Anterior cingulate cortex (tissue), 58 donors: ENCODE measurements at places on chromosomes 2 and 18.

DNA sequence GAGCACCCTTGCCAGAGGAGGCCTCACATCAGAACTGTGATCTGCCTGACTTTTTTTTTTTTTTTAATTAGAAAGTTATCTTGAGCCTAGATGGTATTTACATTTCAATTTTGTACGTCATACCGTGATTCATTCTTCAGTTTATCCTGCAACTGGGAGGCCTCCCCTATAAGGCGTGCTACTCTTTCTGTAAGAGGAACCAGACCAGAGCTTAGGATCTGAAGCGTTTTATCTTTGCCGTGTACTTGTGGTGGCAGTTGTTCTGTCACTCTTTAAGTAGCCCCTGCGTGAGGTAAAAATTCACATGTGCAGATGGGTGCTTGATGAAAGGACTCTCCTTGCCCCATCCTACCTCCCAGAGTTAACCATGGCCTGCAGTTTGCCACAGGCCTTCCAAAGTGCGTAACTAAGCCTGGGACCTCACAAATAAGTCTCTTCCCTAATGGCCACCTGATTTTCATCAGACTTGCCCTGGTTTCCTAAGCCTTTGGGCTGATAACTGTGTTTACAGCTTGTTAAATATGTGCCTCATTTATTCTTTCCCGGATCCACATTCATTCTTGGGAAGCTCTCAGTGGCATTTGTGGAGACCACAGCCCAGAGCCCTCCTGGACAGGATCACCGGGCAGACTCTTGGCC lies 96.0 kb downstream of the MTCL1 start:
- DNase-seq = no peak

DNA sequence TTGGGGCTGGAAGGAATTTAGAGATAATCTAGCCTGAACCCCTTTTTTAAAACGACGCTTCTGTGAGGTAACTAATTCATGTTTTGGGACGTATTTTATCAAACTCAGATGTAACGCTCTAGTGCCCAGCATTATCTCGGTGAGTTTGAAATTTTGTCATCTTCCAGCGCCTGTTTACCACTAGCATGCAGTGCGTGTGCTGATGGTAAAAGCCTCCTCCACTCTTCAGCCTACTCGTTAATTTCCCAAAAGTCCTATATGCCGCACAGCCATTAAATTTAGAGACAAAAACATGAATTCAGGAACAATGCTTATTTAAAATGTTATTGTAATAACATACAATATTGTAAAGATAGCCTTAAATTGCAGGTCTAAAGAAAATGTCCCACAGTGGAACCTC lies 2.8 kb downstream of the ZCCHC2 start:
- no peak for DNase-seq

- DNase-seq = no peak
These were observed 10.4 kb downstream of the CNDP2 start for GRCh38 chr18:74506448-74507084.

- no peak for DNase-seq
These were observed 284.2 kb downstream of the CAMKMT start for GRCh38 chr2:44645937-44646336.

DNA sequence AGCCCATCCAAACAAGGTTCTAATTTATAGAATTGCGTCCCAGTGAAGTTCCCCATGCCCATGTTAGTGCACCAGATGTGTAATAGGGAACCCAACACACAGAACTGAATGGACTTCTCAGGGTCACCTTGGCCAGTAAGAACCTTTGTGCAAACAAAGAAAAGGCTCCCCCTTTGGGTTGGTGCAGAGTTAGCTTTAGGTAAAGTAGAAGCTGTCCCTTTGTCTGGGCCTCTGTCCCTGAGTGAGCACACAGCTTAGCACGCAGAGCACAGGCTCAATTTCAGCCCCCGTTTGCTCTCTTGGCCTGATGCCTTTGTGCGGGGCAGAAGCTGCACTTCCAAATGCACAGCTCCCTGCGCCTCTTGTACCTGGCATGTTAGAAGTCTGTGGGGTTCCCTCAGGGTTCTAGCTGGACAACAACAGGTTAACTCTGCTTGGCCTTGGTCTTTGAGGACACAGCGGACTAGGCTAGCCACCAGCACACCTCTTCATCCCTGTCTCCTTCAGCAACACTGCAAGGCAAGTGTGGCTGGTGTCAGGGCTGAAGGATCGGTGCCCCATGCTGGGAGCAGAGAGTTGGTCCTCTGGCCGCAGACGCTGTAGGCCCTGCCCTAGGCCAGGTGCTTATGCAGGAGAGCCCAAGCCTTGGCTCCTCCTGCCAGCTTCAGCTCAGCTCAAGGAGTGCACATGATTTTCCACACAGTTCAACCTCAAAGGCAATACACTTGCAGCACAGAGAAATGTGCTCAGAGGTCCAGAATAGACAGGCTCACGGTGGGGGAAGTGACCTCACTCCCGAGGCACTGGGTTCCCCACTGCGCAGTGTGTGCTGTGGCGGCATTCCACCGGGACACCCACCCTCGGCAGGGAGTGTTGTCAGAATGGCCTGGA lies 73.3 kb upstream of the FOSL2 start:
- no peak for DNase-seq

DNA sequence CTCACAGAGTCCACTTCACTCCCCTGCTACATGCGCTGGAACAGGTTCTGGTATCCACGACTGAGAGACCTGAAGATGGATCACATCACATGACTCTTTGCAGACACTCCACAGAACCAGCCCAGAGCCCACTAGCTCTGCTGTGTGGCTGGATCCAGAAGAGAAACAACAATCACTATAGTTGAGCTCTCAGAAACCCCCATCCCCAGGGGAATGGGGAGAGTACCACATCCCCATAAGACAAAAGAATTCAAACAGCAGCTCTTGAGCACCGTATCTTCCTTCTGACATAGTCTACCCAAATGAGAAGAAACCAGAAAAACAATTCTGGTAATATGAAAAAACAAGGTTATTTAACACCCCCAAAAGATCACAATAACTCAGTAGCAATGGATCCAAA lies 76.4 kb downstream of the ZSWIM2 start:
- no peak for DNase-seq

GRCh38 chr18:79740521-79741361 lies 57.0 kb upstream of the KCNG2 start:
- DNase-seq = no peak

DNA sequence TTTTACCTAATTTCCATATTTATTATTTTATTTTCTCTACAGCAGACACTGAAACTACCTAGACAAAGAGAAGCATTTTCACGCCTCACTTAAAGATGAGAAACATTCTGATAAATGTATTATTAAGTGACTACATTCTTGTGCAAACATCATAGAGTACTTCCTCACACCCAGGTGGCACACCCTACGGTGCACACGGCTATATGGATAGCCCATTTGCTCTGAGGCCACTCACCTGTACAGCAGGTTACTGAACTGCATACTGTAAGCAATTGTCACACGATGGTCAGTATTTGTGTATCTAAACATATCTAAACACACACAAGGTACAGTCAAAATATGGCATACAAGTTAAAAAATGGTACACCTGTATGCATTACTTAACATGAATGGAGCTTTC lies 481.4 kb downstream of the CMPK2 start:
- no peak for DNase-seq

DNA sequence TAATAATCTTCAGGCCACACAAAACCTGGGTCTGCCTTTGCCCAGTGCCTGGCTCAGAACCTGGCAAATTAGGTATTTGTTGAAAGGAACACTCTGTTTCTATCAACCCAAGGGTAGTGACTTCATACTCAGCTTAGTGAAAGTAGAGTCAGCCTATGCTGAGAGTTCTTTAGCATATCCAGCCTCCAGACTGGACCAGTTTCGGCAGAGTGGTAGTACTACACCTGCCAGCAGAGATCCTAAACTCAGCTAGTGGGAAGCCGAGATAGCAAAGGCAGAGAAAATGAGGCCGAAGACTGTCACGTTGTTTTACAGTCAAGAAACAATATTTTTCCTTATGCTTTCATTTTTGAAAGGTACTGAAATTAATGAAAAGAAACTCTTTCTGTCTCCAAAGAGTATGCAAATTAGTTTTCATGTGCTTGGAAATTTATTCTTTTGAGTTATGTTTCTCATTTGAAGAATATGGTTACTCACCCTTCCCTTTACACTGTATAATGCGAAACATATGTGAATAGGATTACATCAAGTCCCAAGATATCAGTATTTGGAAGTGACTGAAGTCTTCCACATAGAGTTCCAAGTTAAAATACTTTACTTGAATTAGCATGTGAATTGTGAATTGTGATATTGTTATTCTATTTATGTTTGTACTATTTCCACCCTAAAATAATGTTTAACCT lies 52.2 kb upstream of the UGP2 start:
- no peak for DNase-seq

- no peak for DNase-seq
These were observed 119.2 kb downstream of the ANKRD44 start for GRCh38 chr2:197191177-197191939.

- no peak for DNase-seq
These were observed 29.9 kb upstream of the L3MBTL4 start for GRCh38 chr18:6444466-6445228.

DNA sequence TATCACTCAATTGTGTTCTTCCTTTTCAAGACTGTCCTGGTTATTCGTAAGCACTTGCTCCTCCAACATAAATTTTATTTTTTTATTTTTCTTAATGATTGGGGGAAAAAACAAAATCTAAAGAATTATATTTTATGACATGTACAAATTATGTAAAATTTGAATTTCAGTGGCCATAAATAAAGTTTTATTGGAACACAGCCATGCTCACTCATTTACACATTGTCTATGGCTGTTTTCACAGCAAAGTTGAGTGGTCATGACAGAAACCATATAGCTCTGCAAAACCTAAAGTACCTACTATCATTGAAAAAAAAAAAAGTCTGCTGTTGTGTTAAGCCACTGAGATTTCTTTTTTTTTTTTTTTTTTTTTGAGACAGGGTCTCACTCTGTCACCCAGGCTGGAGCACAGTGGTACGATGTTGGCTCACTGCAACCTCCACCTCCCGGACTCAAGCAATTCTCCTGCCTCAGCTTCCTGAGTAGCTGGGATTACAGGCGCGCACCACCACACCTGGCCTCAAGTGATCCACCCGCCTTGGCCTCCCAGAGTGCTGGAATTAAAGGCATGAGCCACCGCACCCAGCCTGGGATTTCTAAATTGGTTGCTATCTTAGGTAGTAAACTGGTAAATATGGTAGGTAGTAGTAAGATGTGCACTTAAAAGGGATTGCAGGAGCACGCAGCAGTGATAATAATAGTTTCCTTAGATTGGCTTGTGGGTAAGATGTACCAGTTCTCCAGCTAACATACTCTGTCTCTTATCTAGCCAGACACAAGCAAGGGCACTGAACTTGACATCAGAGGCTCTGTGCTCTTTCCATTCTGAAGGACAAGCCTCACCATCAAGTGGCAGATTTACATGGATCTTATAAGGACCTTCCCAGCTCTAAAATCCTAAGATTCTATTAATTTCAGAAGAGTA lies 44.4 kb downstream of the KCNG3 start:
- DNase-seq = no peak

GRCh38 chr2:236092714-236093113 lies 75.5 kb downstream of the GBX2 start:
- DNase-seq = no peak

GRCh38 chr2:221282386-221282785 lies 289.7 kb downstream of the EPHA4 start:
- DNase-seq = no peak

- DNase-seq = no peak
These were observed 80.8 kb downstream of the EHD3 start for GRCh38 chr2:31314761-31315160.

DNA sequence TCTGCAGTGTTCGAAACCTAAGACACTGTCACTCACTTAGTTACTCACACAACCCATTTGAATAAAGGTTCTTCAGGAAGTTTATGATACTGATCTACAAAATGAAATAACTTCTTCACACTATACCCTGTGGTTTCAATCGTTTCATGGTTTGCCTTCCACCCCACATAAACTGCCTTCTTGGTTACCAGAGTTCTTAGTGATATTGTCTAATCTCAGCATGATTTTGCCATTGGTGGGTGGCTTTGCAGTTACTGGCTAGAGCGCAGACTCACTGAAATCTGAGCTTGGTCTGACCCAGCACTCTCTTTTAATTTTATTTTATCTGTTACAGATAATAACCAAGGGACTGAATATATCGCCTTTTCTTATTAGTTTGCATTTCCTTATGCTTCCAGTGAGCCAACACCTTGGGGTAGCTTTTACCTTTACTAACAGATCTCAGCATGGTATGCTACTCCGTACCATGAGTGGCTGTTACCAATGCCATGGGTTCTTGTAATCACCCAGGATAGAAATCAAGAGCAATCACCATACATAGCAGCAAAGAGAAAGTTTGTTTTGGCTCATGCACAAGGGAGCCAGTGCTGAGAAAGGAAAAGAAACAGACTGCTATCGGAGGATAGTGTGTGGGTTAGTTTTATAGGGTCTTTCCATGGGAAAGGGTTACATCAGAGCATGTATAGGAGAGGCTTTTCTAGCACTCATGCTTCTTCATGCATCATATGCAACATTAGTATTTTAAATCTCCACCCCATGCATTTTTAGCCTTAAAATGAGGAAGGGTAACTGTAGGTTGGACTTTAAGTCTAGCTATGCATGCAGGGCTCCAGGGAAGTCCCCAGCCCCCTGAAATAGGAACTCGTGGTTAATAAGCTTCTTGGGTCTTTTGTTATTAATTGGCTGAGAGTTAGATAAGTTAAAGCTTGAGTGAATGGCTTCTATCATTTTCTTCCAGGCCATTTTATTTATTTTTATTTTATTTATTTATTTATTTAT lies 33.3 kb downstream of the ANXA4 start:
- no peak for DNase-seq

- DNase-seq = no peak
These were observed 63.2 kb upstream of the STK39 start for GRCh38 chr2:168310580-168310979.

- DNase-seq = no peak
These were observed 119.3 kb upstream of the MAPRE2 start for GRCh38 chr18:34921811-34922385.

DNA sequence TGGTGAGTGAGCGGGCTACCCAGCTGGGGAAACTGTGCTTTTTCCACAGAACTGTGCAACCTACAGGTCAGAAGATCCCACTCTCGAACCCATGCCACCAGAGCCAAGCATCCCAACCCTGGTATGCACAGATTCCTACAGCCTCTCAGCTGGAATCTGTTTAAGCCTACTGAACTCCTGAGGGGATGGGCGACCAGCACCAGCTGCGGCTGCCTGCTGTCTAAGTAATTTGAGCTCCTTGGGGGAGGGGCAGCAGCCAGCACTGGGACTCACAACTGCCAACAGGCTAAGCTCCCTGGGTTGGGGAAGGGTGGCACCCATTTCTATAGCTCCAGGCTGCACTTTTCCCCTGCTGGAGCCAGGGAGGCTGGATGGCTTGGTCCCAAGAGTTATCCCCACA lies 11.8 kb downstream of the CYP27C1 start:
- no peak for DNase-seq

DNA sequence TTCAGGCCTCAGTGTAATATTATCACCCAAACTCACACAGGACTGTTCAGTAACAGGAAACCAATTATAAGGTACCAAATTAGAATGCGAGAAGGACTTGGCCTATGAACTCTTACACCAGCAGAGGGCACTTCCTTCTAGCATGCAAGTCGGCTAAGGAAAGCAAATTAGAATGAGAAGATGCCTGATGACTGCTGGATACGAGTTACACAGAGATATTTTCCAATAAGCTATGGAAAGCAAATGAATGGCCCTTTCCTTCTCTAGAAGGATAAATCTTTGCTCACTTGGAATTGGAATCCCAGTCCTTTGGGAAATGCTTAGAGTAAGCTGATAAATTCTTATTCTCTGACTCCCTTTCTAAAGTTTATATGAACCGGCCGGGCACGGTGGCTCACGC lies 109.8 kb downstream of the AP1S3 start:
- no peak for DNase-seq
